Stimulated activated CD4-positive, alpha-beta T cell treated with anti-CD3 and anti-CD28 coated beads, Interleukin-1b, Interleukin-23, amount 100 ng/mL, for 1 hour (primary cell): ENCODE measurements at places on chromosomes 3 and 15.

DNA sequence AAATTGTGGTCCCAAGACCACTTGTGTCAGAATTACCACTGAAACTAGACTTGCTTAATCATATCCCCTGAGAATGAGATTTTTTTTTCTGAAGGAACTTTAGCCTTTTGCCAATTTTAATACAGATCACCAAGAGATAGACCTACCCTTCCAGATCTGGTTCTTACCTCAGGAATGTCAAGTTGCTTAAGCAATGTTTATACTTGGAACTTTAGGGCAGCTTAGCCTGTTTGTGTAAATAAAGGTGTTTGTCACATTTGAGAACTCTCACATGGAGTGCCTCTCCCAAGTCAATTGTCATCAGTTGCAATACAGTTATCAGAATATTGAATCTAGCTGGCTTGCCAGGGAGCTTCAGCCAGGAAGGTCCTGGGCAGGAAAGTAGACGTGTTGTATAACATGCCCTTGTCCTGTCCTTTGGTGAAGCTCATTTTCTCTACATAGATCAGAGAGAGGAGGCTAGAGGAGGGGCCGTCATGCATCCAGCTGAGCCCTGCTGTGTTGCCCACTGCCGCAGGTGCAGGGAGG lies 3.9 kb downstream of the GPD1L start:
- no peak for DNase-seq

DNA sequence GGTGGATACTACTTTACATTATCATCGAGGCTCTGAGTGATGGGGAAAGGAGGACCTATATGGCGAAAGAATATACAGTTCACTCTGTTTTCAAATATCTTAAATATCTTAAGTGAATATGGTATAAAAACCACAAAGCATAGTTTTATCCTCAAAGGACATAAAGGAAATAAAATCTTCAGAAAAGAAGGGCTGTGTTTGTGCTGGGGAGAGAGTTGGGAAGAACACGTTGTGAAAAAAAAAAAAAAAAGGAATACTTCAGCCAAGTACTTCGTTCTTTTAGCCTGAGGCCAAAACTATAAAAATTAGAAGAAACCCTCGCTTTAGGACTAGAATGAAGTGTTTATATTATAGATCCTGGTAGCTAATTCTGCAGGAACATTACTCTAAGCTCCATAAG lies 10.2 kb upstream of the TMEM212 start:
- DNase-seq, result no peak

DNA sequence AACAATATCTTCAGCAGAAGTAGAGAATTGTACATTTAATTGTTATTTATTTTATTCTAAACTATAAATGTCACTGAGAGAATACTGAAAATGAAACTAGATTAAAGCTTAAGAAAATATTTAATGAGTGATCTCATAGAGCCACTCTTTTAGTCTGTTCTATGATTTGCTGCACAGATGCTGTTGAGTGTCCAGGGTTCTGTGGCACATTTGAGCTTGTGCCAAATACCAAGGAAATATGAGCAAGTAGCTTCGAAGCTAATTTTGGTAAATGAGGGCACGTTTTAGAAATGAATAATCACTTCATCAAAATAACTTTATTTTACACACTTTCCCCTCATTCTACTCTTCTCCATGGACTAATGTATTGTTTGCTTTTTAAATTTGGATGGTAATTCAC lies 53.6 kb upstream of the THRB start:
- no peak for DNase-seq

- DNase-seq, result no peak
Observed at GRCh38 chr3:123952844-123953520, 8.0 kb downstream of the CCDC14 start.

DNA sequence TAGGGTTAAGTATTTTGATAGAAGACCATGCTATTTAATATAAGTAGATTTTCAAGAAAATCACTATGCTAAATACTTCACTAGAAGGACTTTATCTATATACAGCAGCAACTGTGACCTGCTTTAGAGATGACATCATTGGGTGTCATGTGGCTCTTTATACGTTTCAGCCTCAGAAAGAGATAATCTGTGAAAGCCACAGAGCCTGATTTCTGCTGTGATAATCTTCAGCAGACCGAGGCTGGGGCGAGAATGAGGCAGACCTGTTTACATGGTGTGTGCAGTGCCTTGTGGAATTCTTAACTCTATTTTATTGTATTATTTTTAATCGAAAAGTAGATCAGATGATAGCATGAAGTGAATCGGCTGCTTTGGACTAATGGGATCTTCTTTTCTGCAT lies 471.2 kb downstream of the MFSD1 start:
- no peak for DNase-seq

- no peak for DNase-seq
Observed at GRCh38 chr15:65887565-65887964, 18.3 kb downstream of the RAB11A start.

DNA sequence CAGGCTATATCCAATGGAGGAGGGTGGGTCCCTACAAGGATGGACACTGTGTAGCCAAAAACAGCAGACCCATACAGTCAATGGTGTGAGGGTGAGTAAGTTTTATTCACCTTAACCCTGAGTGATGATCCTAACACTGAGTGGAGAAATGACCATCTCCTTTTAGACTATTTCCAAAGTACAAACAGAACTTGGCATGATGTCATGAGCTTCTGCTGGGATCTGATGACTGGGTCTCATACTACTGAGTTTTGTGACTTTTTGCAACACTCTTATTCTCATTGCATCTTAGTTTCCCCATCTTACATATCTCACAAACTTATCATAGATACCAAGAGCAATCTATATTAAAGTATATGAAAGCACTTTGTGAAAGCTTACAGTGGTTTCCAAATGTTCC lies 330.3 kb upstream of the CFAP20DC start:
- no peak for DNase-seq
